ENCODE measurements at places on chromosomes 13 and 19.
A peak's percentile ranks its signal among the peaks of the same experiment; 100 is the strongest.

DNA sequence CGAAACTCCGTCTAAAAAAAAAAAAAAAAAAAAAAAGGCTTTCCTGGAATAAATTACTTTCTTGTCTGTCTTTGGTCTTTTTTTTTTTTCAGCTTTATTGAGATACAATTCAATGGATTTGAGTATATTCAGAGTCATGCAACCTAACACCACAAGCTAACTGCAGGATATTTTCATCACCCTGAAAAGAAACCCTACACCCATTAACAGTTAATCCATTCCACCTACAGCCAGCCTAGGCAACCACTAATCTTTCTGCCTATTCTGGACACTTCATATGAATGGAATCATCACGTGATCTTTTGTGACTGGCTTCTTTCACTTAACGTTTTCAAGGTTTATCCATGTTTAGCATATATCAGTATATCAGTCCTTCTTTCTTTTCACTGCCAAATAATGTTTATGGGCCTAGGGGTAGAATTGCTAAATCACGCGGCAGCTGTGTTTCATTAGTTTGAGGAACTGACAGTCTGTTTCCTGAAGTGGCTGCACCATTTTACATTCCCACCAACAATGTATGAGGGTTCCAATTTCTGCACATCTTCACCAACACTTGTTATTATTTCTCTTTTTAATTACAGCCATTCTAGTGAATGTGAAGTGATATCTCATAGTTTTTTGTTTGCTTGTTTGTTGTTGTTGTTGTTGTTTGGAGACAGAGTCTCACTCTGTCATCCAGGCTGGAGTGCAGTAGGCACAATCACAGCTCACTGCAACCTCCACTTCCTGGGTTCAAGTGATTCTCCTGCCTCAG, 19.9 kb downstream of the LRFN3 start:
- no peak for DNase-seq

DNA sequence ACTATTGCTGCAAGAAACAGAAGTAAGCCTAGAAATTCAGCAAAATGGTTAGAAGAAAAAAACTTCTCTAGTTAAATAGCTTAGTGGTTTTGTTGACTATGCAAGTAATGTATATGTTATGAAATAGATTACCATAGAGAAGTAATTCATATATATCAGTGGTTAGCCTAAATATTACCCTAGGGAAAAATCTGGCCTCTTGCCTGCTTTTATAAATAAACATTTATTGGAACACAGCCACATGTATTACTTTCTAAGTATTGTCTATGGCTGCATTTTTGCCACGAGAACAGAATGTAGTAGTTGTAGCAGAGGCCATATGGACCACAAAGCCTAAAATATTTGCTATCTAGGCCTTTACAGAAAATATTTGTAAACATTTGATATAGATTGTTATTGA, 1471.7 kb upstream of the PRR20A start:
- no peak for DNase-seq

DNA sequence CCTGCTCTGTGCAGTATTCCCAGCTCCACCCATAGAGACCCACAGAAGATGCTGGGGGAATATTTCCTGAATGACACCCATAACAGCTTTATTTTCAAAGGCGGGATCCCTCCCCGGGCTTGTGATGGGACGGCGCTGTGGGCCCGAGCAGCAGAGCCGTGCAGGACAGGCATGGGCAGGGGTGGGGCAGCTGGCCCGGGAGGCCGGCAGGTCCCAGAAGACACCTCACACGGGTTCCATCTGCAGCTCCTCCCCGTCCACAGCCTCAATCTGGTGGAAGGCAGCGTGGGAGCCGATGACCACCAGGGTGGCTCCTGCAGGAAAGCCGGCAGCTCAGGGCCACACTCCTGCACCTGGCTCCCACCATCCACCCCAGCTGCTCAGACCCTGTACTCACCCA, 2.5 kb downstream of the RABAC1 start:
- no peak for DNase-seq

DNA sequence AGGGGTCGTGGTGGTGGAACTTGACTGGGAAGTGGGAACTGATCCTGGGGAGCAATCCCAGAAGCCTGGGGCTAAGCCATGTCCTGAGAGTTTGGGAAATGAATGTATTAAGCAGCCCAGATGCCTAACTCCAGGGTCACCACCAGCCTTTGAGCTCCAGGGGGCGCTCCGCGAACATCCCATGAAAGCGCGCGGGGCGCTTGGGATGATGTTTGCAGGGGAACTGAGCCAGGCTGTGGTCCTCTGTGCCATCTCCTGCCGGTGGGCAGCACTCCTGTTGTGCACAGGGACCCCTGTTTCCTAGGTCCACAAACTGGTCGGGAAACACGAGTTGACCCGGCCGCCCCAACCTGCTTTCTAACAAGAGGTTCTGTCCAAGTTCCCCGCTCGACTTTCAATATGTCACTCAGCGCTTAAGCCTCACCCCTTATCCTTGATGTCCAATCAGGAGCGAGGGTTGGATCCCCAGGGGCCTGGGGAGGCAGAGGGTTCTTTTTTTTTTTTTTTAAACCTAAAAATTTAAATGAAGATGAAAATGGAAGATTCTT, 14.4 kb downstream of the LEUTX start:
- peak; percentile 12 for DNase-seq

- DNase-seq = no peak
Measured at GRCh38 chr13:45817833-45818232, 33.7 kb downstream of the SIAH3 start.

DNA sequence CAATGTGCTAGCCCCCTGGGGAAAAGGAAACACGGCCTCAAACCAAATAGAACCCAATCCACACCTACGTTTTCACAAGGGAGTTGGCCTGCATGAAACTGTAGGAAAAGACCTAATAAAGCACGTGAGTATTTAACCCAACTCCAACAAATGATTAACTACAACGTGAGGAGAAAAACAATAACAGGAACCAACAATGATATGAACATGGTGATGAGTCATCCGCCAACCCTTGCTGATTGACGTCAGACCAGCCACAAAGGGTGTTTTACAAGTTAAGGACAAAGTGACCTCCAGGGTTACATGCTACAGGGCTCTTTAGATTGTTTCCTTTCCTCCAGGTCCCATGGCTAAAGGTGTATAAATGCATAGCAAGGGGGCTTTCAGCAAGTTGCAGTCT, 460.5 kb downstream of the COG6 start:
- DNase-seq = peak; percentile 93

DNA sequence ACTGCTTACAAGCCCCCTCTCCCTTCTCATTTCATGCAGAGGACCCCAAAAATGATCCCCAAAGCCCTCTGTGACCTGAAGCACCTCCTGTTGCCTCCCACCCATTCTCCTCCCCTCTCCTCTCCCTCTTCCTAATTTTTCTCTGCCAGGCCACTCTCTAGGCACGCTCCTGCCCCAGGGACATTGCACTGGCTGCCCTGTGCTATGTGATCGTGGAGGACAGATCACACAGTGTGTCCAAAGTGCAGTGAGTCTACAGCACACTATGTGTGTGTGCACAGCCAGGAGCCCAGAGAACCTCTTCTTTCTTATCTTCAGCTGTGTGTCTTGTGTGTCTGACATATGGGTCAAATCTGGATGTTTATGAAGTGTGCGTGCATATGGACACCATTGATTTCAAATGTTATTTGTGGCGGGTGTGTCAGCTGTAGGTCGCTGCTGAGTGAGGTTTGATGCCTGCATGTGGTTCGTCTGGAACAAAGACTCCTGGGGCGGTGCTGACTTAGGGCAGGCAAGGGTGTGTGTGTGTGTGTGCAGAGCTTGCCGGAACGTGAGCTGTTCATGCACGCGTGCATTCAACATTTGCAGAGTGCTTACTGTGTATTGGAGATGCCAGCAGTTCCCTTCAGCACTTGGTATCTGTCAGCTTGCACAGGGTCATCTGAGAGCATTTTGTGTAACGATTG, 2.1 kb upstream of the KLHL26 start:
- no peak for DNase-seq

DNA sequence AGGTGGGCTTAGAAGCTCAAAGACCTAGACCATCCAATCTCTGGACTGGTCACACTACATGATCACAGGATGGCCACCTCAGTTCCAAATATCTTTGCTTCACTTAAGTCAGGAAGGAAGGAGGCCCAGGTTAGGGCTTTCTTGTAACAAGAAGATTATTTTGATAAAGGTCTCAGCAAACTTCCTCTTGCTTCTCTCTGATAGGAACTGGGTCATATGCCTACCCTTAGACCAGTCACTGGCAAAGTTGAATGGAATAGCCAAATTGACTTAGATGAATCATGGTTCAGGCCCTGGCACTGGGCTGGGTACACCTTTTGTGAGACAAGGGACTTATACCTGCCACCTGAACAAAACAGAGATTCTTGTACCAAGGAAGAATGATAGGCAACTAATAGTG, 11.0 kb downstream of the FRY start:
- no peak for DNase-seq

DNA sequence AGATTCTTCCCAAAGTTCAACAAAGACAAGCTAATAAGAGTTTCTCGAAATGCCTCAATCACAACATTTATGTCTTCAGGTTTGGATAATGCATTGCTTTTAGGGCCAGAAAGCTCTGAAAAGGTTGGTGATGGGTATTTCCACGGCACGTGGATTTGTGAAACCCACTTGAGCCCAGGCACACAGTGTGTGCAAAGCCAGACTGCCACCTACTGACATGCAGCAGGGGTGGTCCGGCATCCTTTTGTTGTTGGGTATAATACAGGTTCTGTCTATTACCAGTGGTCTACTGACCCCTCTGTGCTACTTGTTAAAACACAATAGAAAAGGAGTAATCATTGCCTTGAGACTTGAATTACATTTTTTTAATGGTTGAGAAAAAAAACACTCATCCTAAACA, 225.6 kb downstream of the RAP2A start:
- DNase-seq = peak; percentile 1

GRCh38 chr13:81142306-81142999, 801.5 kb upstream of the SPRY2 start:
- DNase-seq = no peak

GRCh38 chr19:51794885-51795490, at the start of gene FPR3:
Gene FPR3 (plus strand): TSS chr19:51795157. CDS start chr19:51823749, 28,592 bp downstream.
- DNase-seq = no peak

DNA sequence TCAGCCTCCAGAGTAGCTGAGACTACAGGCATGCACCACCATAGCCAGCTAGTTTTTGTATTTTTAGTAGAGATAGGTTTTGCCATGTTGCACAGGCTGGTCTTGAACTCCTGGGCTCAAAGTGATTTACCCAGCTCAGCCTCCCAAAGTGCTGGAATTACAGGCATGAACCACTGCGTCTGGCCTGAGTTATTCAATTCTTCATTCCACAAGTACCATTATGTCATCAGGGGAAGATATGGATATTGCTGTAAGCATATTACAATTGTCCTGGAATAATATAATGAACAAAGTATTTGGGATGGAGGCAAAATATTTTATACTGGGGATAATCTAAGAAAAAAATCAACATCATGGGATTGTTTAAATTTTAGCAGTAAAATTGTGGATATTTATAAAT, 646.0 kb upstream of the SLITRK6 start:
- no peak for DNase-seq

- no peak for DNase-seq
Measured at GRCh38 chr19:1672038-1672768, 19.8 kb upstream of the TCF3 start.

DNA sequence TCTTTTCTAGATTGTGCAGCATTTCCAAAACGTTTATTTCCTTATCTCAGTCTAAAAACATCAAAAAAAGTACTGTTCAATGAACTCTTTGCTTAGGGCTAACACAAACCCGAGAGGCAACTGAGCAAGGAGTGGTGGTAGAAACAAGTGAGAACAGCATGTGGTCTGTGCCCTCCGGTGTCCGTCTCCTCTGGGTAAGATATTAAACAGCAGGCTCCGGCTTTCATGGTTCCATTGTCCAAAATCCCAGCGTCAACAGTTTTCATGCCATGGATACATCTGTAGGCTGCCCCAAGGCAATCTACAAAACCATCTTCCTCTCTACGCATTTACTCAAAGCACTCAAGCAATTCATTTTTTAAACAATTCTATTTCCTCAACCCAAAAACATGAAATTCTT, 22.8 kb downstream of the DCLK1 start:
- no peak for DNase-seq

GRCh38 chr19:45059258-45059965, 16.9 kb downstream of the ZNF296 start:
- no peak for DNase-seq

GRCh38 chr19:16676101-16676798, 15.3 kb downstream of the TMEM38A start:
- no peak for DNase-seq

DNA sequence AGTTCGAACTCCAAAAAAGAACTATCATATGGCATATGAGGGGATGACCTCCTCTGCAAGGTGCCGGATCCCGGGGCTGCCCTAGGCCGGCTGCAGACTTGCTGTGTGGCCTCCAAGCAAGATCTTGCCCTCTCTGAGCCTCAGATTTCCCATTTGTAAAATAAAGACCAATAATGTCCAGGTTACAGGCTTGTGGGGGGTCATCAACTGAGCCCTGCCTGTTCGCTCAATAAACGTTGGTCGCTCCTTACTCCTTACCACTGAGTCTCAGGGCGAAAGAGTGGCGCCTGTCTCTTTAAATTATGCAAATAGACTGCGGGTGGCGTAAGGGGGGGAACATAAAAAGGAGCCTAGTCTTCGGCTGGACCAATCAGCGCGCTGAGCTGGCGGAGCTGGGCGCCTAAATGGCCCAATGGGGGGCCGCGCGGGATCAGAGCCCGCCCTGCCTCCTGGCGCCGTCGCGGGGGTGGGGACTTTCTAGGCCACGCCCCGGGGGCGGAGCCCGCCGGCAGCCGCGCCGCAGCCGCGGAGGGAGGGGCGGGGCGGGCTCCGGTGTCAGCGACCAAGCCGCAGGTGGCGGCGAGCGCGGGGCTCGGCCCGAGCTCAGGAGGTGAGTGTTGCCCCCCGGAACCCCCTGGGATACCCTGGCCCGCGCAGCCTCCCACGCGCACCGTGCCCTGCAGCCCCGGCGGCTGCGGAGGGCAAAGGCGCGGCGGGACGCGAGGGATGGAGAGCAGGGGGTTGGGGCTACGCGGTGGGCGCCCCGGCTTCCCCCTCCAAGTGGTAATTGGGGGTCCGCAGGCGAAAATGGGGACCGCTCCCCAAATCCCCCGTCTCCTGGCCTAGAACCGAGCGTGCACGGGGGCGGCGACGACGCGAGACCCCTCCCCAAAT, 3.8 kb upstream of the FCHO1 start:
- peak; percentile 33 for DNase-seq

- DNase-seq = no peak
Measured at GRCh38 chr19:13163609-13164342, 13.6 kb downstream of the IER2 start.

GRCh38 chr19:1236576-1236975, 1.2 kb downstream of the CBARP start:
- DNase-seq = no peak

DNA sequence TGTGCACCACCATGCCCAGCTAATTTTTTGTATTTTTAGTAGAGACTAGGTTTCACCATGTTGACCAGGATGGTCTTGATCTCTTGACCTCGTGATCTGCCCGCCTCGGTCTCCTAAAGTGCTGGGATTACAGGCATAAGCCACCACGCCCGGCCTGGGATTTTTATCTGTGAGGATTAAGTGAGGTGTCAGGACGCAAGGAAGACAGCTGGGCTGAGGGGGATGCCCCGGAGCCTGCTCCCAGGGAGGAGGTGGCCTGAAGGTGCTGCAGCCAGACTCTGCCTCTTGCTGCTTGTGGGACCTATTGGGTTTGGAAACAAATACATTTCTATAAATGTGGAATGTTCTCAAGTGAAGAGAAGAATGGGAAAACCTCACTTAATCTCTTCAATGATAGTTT, 131.6 kb downstream of the OLFM4 start:
- DNase-seq = no peak

GRCh38 chr19:39408392-39409207, 2.0 kb downstream of the ZFP36 start:
- no peak for DNase-seq

Data from epithelial cell of proximal tubule (primary cell).